ENCODE measurements at places on chromosomes 4 and X.

DNA sequence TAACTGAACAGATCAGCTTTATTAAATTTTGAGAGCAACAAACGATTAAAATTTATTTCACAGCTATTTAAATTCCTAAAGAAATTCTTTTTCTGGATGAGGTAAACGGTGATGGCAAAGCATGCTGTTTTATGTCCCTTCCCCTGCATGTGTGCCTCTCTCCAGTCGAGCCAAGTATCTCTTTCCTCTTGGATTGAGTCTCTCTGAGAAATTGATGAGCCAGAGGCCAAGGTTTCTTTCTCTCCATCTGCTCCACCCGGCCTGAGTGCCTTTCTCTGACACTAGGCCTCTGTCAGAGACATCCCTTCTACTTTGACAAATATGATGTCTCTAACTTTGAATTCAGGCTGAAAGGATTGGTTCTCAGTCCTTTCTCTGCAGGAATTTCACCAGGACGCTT is 42.6 kb upstream of the PARM1 start:
- no peak for DNase-seq

- DNase-seq, result no peak
Measured at GRCh38 chr4:99029852-99030251, 34.3 kb downstream of the METAP1 start.

- peak; percentile 2 for DNase-seq
Measured at GRCh38 chrX:55754861-55755294, 37.3 kb downstream of the RRAGB start.

DNA sequence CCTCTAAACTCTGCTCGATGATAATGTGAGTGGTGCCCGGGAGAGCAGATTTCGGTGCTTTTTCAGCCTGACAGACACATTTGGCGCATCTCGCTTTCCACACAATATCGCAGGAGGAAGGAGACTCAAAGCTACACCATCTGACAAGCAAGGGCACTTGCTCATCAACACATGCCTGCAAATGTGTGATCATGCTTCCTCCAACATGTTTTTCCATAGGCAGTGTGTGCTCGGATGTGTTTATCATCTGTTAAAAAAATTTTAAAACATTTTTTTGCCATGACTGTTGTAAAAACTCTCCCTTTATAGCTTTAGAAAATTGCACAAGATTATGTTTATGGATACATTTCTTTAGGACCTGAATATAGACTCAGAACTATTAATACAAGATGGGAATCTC is 170.3 kb upstream of the PUDP start:
- DNase-seq, result no peak

DNA sequence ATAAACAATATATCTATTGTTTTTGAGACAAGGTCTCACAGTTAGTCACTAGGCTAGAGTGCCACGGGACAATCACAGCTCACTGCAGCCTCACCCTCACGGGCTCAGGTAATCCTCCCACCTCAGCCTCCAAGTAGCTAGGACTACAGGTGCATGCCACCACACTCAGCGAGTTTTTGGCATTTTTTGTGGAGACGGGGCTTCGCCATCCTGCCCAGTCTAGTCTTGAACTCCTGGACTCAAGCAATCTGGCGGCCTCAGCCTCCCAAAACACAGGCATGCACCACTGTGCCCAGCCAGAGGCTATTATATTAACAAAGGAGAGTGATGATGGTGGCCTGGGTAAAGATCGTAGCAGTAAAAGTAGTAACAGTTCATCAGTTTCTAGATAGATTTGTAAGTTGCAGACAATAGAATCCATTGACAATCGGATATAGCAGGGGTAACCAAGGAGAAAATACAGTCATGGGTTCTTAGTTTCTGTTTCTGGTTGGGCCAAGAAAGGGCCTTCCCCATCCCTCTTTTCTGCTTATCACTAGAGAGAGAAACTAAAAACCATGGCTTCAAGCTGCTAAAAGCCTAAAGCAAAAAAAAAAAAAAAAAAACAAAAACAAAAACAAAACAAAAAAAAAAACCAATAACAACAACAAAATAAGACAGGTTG is 60.6 kb downstream of the ANXA10 start:
- DNase-seq, result no peak

GRCh38 chr4:156547439-156547838 is 424.2 kb downstream of the PDGFC start:
- no peak for DNase-seq

DNA sequence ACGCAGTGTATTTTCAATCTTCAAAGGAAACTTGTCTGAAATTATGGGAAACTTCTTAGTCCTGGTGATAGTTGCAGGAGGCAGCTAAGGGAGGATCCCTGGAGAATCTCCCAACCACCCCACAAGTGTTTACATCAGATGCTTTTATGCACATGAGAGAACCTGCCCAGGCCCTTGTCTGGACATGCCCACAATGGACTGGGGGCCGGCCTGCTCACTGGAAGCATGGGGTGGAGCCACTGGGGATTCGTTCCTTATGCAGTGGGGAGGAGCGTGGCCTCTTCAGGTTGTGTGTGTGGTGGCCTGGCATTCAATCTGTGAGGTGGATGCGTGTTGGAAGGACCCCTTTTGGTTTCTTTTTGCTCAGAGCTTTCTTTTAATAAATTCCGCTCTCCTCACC is 398.7 kb upstream of the PPP1R2C start:
- no peak for DNase-seq

GRCh38 chrX:32673193-32673592 is 538.2 kb downstream of the DMD start:
- DNase-seq, result no peak
